ENCODE measurements at places on chromosomes 4 and X.

DNA sequence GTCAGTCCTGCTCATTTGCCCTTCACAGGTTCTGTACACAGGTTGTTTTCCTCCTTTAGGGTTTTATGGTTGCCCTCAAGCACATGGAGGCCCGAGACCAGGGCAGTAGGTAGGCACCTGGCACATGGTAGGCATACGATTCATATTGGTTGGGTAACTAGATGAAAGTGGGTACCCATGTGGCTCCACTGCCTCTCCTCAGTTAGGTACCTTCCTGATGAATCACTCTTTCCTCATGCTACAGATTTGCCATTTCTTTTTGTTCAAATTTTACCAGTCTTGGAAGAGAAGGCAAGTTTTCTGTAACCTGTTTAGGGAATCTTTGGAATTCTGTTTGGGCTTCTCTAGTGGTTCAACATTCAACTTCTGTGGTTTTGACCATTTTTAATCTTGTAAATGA, 121.3 kb downstream of the FHIP1A start:
- DNase-seq = no peak

GRCh38 chrX:15269120-15269519, 763 bp downstream of the ASB9 start:
- no peak for DNase-seq

GRCh38 chr4:103289186-103289585, 91.0 kb upstream of the CENPE start:
- no peak for DNase-seq

- no peak for DNase-seq
These were observed 177.4 kb upstream of the PPP1R2C start for GRCh38 chrX:42955349-42955748.

- DNase-seq = no peak
These were observed 16.7 kb downstream of the GPRIN3 start for GRCh38 chr4:89290727-89291516.

DNA sequence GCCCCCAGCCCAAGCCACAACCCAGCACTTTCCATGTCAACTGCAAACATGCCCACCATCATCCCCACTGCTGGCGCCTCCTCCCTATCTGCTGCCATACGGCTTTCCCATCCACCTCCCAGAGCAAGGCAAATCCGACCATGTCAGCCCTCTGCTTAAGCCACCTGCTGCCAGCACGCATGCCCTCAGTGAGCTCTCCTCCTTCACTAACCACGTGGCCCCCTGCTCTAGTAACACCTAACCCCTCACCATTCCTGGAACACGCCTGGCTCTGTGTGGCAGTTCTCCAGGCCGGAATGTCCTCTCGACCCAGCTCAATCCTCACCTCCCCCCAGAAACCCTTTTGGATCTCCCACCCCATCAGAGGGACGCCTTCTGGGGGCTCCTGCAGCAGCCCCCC, 17.4 kb downstream of the BCAP31 start:
- no peak for DNase-seq

DNA sequence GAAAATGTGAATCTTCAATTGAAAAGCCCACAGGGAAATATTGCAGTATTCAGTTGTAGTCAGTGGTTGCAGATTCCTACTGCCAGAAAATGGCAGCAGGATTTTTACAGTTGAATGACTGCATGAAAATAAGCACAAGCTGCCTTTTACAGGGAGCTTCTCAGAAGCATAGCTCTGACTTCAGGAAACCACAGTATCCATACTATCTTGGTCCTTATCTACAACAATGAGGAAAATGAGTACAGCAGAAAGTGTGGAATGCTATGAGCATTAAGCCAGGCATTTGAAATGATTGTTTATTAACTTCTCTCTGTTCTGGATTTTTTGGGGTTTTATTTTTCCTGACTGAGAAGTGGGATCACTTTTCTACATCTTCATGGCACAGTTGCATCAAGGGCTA, 34.6 kb upstream of the PRRG1 start:
- no peak for DNase-seq

DNA sequence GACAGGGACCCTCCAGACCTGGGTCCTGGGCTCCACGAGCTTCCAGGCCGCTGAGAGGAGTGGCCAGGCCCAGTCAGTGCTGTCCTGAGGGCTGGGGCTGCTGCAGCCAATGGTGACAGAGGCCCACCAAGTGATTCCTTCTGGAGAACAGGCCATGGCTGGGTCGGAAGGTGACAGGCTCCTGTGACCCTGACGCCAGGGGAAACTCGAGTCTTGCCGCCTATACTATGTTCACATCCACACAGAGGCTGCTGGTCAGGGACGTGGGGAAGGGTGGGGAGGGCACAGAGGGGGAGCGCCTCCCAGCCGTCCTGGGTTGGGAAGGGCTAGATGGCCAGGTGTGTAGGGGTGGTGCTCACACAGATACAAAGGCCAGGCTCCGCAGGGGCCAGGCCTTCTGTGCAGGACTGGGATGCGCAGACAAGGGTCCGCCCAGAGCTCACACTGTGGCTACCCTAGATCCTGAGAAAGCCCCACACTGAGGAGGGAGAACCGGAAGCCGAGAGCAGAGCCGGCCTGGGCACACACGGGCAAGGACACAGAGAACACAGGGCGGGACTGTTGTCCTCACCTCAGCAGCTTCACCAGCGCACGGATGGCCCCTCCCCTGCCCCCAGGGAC, 81.4 kb downstream of the HTRA3 start:
- no peak for DNase-seq

DNA sequence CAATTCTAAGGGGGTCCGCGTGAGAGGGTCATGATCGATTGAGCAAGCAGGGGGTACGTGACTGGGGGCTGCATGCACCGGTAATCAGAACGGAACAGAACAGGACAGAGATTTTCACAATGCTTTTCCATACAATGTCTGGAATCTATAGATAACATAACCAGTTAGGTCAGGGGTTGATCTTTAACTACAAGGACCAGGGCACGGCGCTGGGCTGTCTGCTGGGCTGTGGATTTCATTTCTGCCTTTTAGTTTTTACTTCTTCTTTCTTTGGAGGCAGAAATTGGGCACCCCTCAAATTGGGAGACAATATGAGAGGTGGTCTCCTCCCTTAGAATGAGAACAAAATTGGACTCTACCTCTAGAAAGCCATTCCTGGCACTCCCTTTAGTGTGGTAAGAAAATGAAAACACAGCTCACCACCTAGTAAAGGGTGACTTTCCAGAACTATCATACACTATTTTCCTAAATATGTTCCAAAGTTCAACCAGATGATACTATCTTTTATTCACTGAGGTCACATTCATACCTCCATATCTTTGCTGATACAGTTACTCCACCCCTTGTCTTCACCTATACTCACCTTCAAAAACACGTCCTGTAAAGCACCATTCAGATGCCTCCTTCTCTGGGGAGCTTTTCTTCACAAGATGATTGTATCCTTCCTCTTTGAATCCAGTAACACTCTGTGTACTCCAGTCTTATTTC, 1058.3 kb upstream of the SLIT2 start:
- no peak for DNase-seq

DNA sequence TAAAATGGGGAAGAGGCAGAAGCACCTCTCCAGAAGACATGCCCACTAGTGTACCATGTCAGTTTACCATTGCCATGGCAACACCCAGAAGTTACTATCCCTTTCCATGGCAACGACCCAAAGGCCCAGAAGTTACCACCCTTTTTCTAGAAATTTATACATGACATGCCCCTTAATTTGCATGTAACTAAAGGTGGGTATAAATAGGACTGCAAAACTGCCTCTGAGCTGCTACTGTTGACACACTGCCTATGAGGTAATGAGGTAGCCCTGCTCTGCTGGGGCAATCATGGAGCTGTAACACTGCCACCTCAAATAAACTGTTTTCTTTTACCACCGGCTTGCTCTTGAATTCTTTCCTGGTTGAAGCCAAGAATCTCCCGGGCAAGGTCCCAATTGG, 13.9 kb upstream of the BEX4 start:
- no peak for DNase-seq

- DNase-seq = no peak
These were observed 71.8 kb downstream of the RAPGEF2 start for GRCh38 chr4:159174645-159175084.

DNA sequence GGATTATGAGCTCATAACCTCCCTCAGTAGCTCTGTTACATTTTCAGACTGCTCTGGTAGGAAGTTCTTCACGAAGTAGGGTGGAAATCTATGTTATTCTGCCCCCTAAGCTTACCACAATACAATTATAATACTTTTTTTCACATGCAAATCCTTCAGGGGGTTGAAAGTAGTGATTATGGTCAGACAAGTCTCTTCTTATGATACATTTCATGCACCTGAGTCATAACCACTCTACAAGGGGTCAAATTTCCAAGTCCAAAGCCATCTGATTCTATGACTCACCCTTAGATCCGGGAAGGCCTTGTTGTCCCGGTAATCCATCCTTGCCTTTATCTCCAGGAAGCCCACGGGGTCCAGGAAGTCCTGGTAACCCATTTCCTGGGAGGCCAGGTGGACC, 95.2 kb downstream of the ATG4A start:
- no peak for DNase-seq

DNA sequence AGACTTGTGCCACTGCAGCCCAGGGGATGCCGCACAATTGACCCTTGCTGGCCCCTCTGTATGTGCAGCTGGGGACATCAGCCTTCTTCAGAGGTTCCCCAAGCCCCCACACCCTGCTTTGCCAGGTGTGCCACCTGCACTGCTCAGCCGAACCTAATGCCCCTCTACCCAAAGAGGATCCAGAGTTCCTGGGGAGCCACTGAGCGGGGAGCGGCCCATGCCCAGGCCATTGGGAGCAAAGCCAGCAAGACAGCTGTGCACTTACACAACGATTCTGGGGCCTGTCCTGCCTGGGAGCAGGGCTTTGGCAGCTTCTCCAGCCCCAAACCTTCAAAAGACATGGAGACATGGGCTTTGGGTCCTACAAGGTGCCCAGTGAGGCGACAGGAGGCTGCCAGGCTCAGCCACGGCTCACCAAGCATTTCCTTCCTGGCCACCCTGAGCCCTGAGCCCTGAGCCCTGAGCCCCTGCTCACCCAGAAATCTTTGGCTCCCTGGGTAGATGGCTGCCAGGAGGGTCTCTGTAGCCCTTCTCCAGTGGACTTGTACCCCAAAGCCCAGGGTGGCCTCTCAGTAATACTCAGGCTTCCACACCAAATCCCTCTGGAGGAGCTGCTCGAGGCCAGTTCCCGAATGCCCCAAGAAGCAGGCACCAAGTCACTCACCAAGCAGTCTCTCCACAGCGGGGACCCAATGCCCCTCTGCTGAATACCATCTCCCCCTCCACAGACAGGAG, 13.0 kb downstream of the PNMA6E start:
- no peak for DNase-seq

- DNase-seq = no peak
These were observed 6.8 kb downstream of the ANXA5 start for GRCh38 chr4:121690001-121690400.

DNA sequence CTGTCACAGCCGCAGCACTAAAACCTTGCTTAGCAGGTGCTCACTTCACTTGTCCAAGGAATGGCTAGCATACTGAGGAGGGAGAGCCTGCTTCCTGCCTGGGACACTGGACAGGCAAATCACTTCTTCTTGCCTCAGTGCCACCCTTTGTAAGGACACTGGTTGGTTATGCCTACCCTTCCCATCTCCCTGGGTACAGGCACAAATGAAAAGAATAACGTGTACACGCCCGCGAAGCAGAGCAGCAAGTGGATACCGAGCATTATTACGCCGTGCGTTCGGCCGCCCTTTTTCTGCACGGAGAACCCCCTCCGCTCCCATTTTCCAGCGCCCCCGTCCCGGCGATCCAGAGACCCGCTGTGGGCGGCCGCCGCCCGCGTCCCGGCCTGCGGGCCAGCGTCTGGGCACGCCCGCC, 338 bp upstream of the KLHL2 start:
- no peak for DNase-seq

DNA sequence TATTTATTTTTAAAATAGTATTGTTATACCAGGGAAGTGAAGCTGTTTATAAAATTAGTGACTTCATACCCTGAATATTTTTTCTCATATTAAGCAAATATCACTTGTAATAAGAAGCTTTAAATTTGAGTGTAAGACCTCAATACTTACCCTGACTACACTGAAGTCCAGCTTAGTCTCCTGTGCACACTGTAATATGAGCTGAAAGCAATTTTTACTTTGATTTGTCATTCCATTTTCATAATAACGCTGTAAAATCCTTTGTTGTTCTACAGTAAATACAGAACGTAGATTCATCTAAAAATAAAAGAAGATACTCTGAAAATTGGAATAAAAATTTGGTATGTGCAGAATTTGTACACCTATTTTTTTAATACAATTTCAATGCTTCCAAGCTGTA, 27.2 kb downstream of the HDX start:
- DNase-seq = no peak

DNA sequence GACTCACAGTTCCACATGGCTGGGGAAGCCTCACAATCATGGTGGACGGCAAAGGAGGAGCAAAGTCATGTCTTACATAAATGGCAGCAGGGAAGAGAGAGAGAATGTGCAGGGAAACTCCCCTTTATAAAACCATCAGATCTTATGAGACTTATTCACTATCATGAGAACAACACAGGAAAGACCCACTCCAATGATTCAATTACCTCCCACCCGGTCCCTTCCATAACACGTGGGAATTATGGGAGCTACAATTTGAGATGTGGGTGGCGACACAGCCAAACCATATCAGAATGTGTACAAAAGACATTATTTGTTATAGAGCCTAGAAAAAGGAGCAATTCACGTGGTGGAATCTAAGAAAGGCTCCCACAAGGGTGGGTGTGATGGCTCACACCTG, 10.8 kb upstream of the HERC6 start:
- no peak for DNase-seq

DNA sequence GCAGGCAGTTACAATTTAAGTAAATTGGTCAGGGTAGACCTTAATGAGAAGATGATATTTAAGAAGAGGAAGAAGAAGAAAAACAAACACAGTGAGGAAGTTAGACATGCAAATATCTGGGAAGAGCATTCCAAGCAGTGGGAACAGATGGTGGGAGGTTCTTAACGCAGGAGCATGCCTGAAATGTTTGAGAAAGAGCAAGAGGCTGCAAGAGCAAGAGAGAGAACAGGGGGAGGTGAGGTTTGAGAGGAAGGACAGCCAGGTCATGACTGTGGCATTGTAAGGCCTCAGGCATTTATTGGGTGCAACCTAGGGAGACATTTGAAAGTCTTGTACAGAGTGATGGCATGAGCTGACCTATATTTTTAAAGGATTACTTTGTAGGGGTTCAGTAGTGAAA, 136.0 kb downstream of the UGT8 start:
- no peak for DNase-seq

Measured in stimulated activated CD4-positive, alpha-beta T cell treated with anti-CD3 and anti-CD28 coated beads, TNF-alpha, amount 100 ng/mL, for 4 hours (primary cell).